ENCODE measurements at places on chromosomes 1 and 21.

DNA sequence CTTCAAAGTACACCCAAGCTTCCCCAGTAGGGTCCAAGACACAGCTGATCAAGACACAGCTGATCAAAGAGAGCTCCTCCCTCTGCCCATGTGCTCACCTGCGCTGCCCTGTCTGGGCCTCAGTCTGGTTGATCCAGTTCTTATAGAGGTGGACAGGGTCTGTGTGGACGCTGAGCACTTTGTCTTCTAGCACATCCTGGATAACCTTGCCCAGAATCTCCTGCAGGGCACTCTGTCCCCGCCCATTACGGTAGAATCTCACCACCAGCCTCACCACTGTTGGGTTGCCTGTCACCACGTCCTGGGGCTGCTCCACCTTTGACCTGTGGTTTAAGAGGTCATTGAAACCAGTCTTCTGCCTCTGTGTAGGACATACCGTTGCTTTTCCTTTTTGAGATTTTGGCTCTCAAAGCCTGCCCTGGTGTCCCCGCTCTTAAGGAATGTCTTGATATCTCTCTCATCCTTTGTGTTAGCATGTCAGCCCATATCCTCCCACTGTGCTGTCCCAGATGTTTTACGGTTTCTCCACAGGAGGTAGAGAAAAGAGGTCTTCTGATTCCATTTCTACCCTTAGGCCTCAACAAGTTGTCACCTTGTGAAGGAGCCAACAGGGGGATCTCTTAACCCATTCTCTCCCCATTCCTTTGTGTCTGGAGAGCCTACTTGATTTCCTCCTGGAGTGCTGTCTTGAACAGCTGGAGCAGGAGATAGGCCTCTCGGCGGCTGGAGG is 33.5 kb downstream of the IQGAP3 start:
- DNase-seq, result peak; percentile 74

- DNase-seq, result no peak
Observed at GRCh38 chr1:40532062-40532389, 589 bp downstream of the ZNF684 start.

DNA sequence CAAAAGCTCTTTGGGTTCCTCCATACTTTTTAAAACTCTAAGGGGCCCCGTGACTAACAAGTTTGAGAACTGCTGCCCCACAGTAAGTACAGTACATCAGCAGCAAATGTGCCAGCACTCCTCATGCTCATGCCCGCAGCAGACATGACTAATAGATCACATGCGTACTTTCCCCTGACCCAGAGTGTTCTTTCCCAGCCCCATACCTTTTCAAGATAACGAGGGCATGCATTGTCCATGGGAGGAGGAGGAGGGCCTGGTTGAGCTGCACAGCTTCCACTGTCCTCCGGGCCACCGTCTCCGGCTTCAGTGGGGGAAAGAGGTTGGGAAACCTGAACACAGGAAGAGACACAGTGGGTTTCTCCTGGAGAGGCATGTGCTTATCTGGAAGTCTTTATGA is 45.5 kb downstream of the DHRS3 start:
- no peak for DNase-seq

GRCh38 chr1:36961062-36961615 is 73.2 kb downstream of the GRIK3 start:
- DNase-seq, result no peak

DNA sequence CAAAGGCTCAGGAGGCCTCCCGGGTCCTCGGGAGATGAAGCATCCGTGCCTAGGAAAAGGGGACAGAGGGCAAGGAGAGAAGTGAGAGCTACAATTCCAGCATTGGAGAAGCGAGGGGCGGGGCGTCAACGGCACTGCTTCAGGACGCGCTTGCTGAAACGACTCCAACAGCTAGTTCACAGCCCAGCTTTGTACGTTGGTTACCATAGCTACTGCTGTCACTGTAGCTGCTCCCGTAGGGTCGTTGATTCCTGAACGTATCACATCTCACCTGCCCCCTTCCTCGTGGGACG is 63.1 kb downstream of the TOR1AIP2 start:
- peak; percentile 99 for DNase-seq

- no peak for DNase-seq
Observed at GRCh38 chr1:8544644-8545043, 226.7 kb downstream of the SLC45A1 start.

- no peak for DNase-seq
Observed at GRCh38 chr1:81813691-81814090, 13.0 kb downstream of the ADGRL2 start.

GRCh38 chr1:201591981-201592380 is 53.1 kb downstream of the NAV1 start:
- peak; percentile 6 for DNase-seq

DNA sequence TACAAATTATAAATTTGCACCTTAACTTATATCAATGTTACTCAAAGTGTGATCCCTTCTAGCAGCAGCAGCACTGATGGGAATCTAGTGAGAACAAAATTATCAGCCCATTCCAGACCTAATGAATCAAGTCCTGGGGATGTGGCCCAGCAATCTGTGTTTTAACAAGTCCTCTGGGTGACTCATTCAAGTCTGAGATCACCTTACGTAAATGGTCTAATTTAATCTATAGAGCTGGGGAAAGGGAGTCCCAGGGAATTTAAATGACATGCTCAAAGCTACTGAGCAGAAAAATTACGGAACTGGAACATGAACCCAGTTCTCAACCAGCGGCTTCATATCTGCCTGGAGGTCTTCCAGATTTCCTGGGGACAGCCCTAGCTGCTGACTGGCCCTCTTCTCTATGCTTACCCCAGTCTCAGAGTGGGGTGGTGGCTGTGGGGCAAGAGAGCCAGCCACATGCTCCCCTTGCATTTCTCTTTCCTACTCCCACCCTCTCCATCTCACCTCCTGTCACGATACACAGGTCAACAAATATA is 220.0 kb downstream of the TM2D1 start:
- DNase-seq, result no peak

DNA sequence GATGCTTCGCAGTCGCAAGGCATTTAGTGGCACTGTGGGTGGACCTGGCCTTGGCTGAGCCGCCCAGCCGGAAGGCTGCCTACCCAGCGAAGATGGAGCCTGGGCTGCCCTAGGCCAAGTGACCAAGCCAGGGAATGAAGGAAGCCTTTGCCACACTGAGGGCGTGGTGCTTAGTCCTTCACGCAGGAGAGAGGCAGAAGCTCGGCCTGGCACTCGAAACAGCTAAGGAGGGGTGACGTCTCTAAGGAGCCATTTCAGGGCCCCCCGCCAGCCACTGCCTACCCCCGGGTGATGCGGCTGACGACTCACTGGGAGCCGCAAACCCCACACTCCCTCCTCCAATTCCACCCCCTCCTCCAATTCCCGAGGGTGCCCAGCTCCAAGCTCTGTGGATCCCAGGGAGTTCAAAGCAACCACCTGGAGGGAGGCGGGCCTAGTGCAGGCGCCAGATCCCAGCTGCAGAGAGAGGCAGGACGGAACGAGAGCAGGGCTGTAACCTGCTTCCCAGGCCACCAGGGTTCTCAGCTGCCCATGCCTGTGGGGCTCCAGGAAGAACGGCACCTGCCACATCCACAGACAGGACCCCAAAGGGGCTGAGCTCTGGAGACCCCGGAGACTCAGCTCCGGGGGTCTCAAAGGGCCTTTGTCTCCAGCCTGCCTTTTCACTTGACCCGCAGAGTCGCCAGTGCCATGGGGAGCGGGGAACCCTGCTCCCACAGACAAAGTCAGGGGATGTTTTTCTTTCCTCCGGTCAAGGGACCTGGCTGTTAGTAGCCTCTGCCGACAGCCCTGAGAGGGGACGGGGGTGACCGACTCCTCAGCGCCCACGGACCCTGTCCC is 75.8 kb downstream of the ARHGEF16 start:
- peak; percentile 59 for DNase-seq

DNA sequence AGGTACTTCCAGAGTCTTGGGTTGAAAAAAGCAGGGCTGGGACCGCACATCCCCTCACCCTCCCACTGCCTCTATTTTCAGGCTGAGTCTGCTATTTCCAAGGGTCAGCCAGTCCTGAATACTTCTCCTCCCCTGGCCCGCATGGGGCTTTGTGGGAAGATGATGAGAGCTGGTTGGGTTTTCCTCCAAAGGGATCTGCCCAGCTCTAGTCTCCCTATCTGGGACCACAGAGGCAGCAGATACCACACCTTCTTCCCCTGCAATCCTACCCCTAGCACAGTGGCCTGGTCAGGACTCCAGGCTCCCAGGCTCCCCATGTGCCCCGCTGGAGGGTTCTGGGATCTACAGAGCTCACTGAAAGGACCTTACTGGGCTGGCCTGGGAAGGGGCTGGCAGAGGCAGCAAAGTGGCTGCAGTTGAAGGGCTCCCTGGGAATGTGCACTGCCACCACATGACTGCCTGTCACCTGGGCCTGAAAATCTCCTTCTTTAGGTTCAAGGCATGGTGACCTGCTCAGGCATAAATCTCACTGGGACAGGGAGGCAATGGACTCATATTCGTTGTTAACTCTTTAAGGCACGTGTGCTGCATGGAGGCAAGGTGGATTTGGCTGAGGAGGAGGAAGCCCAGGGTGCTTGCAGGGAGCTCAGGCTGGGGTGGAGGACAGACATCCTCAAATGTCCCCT is 13.1 kb downstream of the CACNA1S start:
- DNase-seq, result no peak

GRCh38 chr1:66540434-66541032 is 6.6 kb downstream of the SGIP1 start:
- DNase-seq, result no peak

DNA sequence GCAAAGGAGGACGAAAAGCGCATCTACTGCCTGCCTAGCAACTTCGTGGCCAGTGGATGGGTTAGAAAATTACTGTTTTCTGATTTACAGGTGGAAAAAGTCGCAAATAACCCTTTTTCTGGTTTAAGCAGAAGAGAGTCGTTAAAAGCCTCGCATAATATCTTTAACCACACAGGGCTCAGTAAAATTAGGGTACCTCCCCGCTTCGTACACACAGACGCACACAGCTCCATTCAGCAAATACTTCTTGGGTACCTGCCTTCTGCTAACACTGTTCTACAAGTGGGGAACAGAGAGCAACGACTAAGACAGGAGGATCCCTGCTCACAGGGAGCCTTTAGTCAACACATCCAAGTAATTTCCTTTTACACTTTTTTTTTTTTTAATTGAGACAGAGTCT is 704 bp downstream of the ALG6 start:
- DNase-seq, result no peak

DNA sequence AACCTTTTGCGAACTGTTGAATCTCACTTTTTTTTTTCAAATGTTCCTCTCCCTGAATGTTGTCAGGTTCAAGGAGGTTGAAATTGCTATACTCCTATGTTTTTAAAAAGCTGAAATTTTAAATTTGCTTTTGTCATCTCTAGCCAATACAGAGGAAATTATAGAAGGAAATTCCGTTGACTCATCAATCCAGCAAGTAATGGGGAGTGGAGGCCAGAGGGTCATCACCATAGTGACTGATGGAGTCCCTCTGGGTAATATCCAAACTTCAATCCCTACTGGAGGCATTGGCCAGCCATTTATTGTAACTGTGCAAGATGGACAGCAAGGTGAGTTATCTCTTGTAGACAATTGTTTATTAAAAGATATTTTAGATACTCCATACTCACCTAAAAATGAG is 36.3 kb downstream of the GABPB2 start:
- no peak for DNase-seq

DNA sequence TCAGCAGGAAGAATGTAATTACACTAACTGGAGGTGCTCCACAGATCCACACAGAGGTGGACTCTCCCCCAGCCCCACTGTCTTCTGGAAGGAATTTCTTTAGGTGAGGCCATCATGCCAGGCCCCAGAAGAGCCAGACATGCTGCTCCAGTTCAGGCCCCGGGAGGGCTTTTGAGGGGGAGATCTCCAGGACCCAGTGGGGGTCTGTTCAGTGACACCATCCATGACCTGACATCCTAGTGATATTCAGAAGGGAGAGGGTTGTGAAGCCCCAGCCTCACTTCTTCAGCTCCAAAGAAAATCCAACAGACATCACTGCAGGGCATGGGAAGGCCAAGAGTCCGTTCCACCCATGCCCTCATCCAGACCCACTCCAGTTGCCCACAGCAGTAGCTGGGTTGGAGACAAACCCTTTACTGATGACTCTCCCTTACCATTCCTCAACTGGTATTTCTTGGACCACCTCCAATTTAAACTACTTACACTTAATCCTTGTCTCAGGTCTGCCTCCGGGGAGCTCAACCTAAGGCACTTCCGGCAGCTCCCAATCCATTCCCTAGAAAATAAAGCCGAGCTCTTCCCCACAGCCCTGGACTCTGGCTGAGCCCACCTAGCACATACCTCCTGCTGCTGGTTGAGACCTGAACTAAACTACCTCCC is 39.2 kb downstream of the CSMD2 start:
- no peak for DNase-seq

DNA sequence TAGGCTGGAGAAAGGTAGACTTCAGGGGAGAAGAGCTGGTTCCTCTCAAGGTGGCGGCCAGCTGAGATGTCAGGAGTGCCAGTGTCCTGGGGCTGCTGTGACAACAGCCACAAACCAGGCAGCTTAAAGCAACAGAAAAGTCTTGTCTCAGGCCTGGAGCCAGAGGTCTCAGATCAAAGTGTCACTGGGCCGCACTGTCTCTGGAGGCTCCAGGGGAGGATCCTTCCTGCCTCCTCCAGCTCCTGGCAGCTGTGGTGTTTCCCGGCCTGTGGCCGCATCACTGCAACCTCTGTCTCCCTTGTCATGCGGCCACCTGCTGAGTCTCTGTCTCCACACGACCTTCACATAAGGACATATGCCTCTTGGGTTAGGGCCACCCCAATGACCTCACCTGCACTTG is 24.4 kb upstream of the TSPEAR start:
- no peak for DNase-seq

GRCh38 chr1:51989582-51990477 is 670 bp downstream of the RAB3B start:
- DNase-seq, result no peak

DNA sequence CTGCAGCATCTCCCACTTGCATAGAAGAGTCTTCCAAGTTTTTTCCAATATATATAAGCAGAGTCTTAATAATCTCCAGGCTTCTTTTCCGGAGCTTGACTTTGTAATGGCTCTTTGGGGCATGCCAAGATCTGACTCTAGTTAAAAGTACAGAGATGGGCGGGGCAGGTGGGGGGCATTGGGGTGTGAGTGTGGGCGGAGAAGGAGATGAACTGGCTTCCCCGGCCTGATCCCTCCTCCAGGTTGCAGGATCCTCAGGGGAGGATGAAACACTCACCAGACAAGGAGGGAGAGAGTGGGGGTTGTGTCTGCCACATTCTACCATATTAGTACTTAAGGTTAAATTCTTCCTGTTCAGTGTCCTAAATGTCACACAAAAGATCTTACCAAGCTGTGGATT is 23.0 kb downstream of the S100A10 start:
- DNase-seq, result no peak

DNA sequence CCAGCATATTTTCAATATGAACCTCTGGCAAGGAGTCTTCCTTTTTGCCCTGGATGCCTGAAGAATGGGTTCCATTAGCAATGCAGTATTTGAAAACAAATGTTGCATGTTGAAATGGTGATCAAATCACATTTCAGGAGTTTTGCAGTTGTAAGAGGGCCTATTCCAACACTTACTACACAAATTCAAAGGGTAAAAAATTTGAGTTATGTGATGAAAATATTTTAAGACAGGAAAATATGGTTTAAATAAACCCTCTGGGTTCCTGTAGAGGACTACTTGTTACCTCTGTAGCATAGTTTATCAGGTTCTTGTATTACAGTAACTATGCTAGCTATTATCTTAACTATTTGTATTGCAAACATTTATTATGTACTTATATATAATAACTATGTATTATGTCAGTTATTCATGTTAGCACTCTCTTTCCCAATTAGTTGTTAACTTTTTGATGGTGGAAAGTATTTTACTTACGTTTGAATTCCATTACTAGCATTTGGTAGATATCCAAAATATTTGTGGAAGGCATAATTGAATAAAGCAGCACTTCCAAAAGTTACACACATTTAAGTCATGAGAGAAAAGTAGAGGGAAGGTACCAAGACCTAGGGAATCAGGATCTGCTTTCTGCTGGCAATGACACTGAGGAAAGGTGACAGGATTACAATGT is 312.9 kb downstream of the GRIK1 start:
- DNase-seq, result no peak

All from NCI-H526 (cell line).